ENCODE measurements at places on chromosomes 12 and 14.

DNA sequence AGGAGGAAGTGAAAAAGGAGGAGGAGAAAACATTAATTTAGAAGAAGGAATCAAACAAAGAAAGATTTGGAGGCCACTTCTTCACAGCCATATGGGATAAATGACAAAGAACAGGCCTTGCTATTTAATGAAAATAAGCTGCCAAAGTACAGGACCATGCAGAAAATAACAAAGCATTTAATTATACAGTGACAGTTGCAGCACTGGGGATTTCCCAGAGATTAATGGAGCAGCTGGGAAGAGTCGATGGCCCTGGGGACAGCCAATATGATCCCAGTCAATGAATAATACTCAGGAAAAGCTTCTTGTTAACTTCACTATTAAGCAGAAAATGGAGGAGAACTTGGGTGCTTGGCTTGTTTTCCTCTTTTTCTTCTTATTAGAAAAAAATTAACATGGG lies 34.6 kb downstream of the RERG start:
- no peak for DNase-seq

- DNase-seq: no peak
These were observed 20.7 kb downstream of the PRPF40B start for GRCh38 chr12:49643961-49644619.

- DNase-seq: no peak
These were observed 39.4 kb downstream of the MAP1LC3B2 start for GRCh38 chr12:116598311-116599284.

DNA sequence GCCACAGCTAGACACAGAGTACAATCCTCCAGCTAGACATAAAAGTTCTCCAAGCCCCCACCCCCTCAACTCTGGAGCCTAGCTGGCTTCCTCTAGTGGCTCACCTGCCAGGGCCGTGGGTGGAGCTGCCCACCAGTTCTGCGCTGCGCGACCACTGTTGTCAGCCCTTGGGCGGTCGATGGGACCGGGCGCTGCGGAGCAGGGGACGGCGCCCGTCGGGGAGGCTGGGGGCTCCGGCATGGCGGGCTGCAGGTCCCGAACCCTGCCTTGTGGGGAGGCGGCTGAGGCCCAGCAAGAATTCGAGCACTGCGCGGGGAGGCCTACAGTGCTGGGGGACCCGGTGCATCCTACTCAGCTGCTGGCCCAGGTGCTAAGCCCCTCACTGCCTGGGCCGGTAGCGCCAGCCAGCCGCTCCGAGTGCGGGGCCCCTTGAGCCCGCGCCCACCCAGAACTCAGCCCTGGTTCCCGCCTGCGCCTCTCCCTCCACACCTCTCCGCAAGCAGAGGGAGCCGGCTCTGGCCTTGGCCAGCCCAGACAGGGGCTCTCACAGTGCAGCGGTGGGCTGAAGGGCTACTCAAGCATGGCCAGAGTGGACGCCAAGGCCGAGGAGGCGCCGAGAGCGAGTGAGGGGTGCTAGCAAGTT lies 51.0 kb downstream of the RTN1 start:
- DNase-seq: no peak

GRCh38 chr12:131871677-131872076 lies 22.7 kb upstream of the ULK1 start:
- DNase-seq: no peak

GRCh38 chr12:95590775-95591174 lies 39.5 kb upstream of the USP44 start:
- no peak for DNase-seq

GRCh38 chr14:95059126-95059525 lies 98.2 kb downstream of the DICER1 start:
- DNase-seq: no peak

DNA sequence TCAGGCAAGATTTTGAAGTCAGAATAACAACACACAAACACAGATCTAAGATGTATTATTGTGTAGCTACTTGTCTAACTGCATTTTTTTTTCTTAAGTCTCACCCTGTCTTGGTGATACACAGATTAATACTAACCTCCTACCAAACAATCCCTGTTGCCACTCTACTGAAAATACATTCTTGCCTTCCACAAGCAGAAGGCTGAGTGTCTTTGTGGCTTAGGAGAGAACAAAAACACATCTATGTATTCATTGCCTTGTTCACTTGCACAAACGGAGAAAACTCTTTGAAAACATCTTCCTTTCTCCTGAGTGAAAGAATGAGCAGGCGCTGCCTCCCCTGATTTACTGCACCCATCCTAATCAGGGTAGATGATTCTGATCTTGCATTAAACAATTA lies 642.2 kb downstream of the DIO2 start:
- no peak for DNase-seq

DNA sequence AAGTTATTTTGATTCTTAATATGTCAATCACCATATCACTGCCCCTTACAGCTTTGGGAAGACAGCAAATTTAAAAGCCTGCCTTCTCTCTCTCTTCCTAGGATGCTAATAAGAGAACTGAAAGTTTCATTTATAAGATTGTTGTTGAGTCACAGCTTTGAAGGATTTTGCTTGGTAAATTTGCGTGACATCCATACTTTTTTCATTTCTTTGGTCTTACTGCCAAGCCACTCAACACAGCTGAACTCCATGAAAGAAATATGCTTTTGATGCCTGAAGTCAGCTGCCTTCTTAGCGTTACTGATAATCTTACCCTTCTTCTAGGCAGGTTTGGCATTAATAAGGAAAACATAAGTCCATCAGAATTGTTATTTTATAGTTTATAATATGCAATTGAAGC lies 155.0 kb downstream of the CRADD start:
- DNase-seq: no peak

DNA sequence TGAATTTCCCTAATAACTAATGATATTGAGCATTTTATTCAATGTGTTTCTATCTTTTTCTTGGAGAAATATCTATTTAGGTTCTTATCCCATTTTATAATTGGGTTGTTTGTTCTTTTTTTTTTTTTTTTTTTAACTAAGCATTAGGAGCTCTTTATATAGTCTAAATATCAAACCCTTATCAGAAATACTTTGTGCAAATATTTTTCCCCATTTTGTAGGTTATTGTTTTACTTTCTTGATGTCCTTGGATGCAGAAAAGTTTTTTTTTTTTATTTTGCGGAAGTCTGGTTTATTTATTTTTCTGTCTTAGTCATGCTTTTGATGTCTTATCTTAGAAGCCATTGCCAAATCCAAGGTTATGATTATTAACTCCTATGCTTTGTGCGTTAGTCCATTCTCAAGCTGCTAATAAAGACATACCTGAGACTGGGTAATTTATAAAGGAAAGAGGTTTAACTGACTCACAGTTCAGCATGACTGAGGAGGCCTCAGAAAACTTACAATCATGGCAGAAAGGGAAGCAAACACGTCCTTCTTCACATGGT lies 434.3 kb upstream of the TBX3 start:
- DNase-seq: no peak

DNA sequence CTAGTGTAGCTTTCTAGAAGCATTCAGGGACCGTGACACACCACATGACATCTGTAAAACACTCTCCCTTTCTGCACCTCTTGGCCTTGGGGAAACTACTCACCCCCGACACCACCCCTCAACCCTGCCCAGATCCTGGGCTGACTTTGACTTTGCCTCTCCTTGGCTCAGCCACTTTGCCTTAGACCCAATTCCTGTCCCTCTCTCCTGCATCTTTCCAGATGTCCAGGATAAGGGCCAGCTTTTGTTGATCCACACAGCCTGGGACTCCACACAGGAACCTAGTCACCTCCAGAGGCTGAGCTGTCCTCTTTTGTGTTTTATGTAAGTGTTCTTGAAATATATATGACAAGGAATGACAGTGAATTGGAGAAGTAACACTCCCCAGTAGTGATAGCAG lies 153.7 kb upstream of the PLXNC1 start:
- DNase-seq: no peak

- DNase-seq: no peak
These were observed 197.8 kb downstream of the SOX5 start for GRCh38 chr12:23751641-23752040.

DNA sequence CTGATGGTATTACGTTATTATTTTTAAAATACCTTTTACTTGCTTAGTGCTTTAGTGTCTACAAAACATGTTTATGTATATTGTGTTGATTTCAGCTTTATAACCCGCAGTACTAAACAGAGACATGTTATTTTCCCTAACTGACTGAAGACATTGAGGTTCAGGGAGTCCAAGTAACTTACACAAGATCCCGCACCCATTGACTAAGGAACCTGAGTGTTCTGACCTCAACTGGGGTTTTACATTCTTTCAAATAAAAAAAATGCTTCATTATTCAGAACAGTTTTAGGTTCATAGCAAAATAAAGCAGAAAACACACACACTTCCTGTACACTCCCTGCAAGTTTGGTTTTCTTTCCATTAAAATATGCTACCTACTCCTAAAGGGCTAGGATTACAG lies 60.4 kb upstream of the METAP2 start:
- DNase-seq: no peak

GRCh38 chr14:44462381-44462780 lies 44.7 kb downstream of the FSCB start:
- peak; percentile 50 for DNase-seq

GRCh38 chr12:79267580-79267979 lies 403.0 kb downstream of the SYT1 start:
- no peak for DNase-seq

GRCh38 chr12:77232045-77232444 lies 166.7 kb upstream of the E2F7 start:
- no peak for DNase-seq

- DNase-seq: no peak
These were observed 1.8 kb upstream of the KRT82 start for GRCh38 chr12:52407918-52408317.

- no peak for DNase-seq
These were observed 24.5 kb downstream of the SLC16A7 start for GRCh38 chr12:59620326-59620725.

GRCh38 chr12:48336564-48336963 lies 14.2 kb downstream of the ZNF641 start:
- no peak for DNase-seq

DNA sequence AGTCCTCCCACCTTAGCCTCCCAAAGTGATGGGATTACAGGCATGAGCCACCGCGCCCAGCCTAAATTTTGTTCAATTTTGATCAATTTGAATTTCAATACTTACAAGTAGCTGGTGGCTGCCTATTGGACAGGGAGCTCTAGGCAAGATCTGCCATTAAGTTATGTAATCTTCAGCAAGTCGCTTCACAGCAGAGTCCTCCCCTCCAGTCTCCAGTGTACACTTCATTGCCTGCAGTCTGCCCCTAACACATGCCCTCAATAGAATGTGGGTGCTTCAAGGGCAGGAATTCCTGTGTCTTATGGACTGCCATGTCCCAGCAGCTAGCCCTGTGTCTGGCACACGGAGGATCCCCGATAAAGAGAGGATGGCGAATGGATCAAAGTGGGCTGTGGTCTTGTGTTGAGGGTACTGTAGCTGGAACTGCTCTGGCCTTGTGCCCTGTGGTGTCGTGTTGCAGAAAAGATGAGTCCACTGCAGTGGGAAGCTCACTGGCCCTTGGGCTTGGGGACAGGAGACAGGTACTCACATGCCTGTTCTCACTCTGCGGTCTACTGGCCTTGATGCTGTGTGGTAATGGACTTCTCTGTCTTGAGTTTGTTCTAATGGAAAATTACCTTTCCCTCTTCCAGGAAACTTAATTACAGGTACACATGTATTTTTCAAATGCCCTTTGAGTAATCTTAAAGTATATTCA lies 67.6 kb downstream of the TECPR2 start:
- no peak for DNase-seq

DNA sequence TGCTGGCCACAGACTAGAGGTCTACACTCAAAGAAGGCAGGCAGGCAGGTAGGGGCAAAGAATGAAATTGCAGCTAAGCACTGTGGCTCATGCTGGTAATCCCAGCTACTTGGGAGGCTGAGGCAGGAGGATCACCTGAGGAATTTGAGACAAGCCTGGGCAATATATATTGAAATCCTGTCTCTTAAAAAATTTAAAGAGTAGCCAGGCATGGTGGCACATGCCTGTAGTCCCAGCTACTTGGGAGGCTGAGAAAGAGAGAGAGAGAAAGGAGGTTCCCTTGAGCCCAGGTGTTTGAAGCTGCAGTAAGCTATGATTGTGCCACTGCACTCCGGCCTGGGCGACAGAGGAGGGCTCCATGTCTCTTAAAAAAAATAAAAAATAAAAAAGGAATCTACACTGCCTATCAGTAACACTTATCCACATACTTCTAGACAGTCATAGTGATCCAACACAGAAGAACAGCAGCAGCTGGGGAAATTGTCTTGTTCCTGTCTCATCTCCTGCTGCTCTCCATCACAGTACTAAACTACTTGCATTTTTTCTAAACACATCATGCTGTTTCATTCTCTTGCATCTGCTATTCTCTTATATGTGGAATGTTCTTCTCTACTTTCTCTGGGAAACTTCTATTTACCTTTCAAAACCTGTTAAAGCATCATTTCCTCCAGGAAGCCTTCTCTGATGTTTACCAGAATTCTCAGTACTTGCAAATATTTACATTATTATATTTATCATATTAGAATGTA lies 57.2 kb downstream of the ATF7 start:
- no peak for DNase-seq

DNA sequence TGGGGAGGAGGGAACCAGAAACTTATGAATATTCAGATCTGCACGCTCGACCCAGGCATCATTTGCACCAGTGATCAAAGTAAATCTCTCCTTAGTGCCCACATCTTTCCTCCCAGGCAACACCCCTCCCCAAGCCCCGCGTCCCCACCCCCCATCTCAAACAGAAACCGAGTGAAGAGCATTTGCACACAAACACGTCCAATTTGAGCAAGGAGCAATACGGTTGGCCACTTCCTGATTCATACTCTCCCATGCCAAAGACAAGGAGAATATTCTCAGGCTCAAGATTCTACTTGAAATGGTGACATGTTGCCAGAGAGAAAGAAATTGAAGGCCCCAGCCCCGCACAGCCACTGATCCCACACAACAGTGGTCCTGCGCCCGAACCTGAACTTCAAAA lies 7.1 kb downstream of the FOXN3 start:
- no peak for DNase-seq

DNA sequence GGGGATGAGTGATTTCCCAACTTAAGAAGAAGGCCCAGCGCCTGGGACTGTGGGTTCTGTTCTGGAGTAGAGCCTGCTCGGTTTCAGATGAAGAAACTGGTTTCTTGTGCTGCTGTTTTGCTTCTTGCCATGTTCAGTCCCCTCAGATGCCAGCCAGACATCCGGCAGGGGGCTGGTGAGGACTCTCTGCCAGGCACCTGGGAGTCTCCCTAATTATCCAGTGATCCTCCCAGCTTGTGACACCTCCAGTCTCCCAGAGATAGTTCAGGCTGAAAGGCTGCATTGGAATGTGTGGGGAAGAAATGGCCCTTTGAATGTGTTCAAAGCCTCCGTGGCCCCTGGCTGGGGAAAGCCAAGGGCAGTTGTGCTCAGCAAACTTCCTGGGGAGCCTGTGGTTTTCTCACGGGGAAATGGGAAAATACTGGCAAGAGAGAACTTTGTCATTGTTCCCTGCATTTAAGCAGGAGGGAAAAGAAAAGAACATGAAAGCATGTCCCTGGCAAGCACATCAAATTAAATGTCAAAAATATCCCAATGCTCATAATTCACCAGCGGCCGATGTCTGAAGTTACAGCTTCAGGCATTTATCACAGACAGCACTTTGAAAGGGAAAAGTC lies 8.5 kb upstream of the SERPINA12 start:
- DNase-seq: no peak

- no peak for DNase-seq
These were observed 229.1 kb upstream of the RTL1 start for GRCh38 chr14:101132588-101132987.

GRCh38 chr14:23359722-23360447 lies 5.1 kb downstream of the EFS start:
- DNase-seq: no peak
